ENCODE measurements at places on chromosomes 16 and 17.

- DNase-seq, result no peak
Measured at GRCh38 chr17:45908460-45908859, 14.1 kb downstream of the MAPT start.

DNA sequence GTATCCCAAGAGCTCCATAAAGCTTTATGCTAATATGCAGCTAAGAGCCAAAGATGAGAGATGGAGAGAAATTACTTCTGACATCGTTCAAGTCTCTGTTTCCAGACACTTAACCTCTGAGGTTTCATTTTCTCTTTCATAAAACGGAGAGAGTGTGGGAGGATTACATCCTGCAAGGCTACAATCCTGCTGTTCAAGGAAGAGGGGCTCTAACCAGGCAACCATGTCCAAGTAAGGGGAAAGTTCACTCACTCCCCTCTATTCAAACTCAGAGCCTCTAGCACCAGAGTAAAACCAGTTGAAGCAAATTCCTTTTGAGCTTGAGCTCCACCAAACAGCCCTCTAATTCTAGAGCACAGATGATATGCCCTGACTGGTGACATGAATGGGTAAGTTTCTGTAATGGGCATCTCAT is 397.4 kb downstream of the NPIPA8 start:
- DNase-seq, result no peak

GRCh38 chr16:24318680-24319079 is 62.5 kb downstream of the CACNG3 start:
- DNase-seq, result no peak

- DNase-seq, result peak; percentile 46
Measured at GRCh38 chr16:57801809-57802340, 416 bp downstream of the KIFC3 start.

DNA sequence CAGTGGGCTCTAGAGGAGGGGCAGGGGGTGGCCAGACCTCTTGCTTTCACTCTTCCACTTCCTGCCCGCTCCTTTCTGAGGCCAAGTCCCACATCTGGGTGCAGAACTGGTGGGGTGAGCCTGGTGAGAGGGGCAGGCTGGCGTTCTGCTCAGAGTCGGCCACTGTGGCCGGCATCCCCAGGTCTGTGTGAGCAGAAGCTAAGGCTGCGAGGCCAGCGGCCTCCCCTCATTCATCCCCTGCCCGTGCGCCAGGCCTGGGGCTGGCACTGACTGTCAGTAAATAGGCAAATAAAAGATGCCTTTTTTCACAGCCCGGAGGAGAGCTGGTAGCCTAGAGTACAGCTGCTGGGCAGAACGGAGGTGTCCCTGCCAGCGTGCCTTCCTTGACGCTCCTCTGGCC is 1.2 kb downstream of the DEF8 start:
- no peak for DNase-seq

DNA sequence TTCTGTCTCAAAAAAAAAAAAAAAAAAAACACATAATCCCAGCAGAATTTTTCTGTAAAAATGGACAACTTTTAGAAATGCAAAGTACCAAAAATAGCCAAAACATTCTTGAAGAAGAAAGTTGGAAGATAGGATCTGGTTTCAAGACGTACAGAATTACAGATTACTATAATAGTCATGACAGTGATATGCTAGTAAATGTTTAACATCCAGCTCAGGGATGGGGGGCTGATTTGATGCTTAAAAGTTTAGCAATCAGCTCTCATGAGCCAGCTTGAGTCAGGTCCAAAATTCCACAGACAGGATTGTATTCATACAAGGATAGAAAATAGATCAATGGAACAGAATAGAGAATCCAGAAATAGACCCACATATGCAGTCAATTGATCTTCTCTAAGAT is 100.5 kb downstream of the CYB561 start:
- DNase-seq, result no peak

DNA sequence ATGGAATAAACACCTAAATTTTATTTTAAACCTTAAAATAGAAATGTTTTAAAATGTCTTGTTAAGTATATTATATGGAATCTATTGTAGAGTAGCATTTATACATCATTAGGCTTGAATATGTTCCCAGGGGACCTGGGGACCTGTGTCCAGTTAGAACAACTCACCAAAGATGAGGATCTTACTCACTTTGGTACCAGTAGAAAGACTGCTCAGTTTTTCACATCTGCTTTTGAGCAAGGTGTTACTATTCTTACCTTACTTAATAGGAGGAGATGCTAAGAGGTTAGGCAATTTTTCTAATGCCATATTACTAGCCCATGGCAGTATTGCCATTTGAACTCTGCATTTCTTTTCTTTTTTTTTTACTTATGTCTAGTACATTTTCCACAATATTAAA is 14.7 kb downstream of the STXBP4 start:
- DNase-seq, result no peak

DNA sequence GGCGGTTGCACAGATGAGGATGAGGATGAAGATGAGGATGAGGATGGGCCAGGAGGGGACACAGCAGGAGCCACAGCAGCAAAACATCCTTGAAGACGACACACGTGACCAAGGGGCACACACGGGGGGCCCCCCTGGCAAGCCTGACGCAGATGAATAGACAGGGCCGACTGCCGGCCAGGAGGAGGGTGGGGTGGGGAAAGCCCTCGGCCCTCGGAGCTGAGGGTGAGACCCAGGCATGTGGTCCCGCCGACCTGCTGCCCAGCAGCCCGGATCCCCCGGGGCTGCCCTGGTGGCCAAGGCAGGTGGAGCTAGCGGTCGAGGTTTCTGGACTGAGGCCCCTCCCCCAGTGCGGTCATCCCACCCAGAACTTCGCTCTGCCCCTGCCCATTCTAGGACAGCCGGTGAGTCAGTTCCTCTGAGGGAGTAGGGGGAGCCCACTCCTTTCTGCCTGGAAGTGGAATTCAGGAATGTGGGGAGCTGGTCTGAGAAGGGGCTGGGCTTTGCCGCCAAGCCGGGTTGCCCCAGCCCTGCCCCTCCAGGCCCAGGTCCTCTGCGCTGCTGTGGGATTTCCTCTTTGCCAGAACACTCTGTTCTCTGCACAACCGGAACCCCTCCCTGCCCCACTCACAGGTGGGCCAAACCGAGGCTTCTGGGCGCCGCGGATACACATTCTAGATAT is 9.9 kb downstream of the CYGB start:
- peak; percentile 62 for DNase-seq

DNA sequence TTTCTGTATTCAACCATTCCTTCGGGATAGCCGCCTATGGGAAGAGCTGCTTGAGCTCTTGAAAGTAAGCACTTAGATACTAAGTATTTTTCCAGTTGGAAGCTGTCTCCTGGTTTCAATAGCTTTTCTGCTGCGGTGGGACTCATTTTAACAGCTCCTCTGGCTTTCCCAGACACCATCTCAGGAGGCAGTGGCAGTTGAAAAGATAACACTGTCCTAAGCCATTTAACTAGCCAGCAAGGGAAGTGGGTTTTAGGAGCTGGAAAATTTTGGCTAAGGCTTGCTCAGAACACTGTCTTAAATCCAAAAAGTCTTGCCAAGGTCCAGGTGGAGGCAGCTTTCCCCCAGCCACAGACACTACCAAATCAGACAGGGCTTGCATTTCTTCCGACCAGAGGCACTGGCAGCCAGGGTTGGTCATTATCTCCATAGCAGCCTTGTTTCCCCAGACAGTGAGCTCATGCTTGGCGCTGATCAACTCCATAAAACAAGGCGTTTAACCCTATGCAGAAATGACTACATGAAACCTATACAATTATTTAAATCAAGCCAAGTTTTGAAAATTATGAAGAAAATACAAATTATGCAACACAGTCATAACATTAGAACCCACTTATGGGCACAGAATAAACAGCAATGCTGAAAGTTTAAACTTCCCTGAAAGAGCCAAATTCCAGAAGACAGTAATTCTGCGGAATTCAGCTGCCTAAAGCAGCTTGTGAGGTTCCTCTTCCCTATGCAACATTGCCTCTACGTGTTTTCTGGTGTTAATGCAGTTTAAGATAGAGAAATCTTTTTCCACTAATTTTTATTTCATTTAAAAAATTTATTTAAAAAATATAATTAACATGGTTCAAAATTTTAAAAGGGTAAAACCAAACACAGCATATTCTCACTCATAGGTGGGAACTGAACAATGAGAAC is 25.0 kb downstream of the GABARAPL2 start:
- DNase-seq, result no peak

GRCh38 chr16:28603381-28604185 is 6.3 kb downstream of the SULT1A1 start:
- no peak for DNase-seq

- no peak for DNase-seq
Measured at GRCh38 chr17:2106308-2106955, 51.5 kb downstream of the HIC1 start.

- no peak for DNase-seq
Measured at GRCh38 chr16:26550111-26550610, 516.6 kb upstream of the C16orf82 start.

All from nephron progenitor cell (in vitro differentiated cells).